ENCODE measurements at places on chromosomes 11 and 22.

DNA sequence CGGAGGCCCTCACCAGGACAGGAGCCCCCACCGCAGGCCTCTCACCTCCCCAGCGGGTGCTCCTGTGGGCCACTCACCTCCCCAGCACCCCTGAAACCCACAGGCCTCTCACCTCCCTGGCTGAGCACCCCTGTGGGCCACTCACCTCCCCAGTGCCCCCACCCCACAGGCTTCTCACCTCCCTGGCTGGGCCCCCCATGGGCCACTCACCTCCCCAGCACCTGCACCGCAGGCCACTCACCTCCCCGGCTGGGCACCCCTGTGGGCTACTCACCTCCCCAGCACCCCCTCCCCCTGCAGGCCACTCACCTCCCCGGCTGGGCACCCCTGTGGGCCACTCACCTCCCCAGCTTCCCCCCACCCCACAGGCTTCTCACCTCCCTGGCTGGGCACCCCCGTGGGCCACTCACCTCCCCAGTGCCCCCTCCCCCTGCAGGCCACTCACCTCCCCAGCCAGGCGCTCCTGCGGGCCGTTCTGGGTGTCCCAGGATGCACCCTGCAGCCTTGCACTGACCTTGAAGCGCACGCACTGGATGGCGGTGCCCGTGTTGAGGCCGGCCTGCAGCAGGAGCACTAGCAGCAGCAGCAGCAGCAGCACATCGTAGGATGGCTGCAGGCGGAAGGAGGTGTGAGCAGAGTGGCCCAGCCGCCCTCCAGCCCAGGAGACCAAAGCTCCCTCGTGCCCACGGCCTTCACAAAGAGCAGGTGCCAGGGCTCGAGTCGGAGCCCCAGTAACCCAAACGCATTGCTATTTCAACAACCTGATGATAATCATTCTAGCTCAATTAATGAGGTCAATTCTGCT lies 5.7 kb upstream of the TTLL8 start:
- DNase-seq, result no peak

GRCh38 chr22:39427751-39428596 lies 28.4 kb downstream of the TAB1 start:
- no peak for DNase-seq

GRCh38 chr11:57679396-57679795 lies 11.5 kb downstream of the ZDHHC5 start:
- DNase-seq, result no peak

DNA sequence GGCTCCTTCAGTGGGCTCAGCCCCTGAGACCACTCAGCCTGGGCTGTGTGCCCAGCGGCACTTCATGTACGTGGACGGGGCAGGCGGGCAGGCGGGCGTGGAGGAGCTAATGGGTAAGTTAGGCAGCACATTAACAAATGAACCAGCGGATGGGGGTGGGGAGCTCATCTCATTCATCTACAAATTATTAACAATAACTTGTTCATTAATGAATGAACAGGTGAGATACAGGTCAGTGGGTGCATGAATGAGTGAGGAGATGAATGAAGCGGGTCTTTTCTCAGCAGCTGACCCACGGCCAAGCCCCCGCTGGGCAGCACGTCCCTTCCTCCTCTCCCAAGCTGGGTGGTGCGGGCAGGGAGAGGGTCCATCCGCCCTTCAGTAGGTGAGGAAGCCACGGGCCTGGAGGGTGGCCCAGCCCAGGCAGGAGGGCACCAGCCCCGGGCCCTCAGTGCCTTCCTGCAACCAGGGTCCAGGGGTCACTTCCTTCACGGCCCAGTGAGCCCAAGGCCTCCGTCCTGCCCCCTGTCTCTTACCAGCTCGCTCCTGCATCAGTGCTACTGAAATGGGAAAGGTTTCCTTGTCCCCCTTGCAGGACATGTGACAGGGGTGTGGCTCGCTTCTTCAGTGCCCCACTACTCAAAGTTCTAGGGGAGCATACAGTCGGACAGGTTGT lies 60.5 kb upstream of the KCNQ1OT1 start:
- DNase-seq, result no peak

DNA sequence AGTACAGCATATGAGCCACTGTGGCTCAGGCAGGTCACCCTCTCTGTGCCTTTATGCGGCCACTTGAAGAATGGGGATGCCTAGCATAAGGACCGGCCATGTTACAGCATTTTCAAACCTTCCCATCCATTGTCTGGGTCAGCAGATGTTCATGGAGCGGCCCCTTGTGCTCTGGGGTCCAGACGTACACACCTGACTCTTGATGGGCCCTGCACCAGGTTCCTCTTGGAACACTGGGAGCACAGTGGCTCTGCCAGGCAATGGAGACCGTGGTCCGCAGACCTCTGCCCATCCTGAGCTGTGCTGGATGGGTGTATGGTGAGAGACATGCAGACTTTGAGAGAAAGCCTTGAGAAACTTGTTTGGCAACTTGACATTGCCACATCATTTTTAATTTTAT lies 9.8 kb downstream of the PRDM11 start:
- DNase-seq, result no peak

- DNase-seq, result no peak
Observed at GRCh38 chr11:80424012-80424695, 983.3 kb upstream of the TENM4 start.

DNA sequence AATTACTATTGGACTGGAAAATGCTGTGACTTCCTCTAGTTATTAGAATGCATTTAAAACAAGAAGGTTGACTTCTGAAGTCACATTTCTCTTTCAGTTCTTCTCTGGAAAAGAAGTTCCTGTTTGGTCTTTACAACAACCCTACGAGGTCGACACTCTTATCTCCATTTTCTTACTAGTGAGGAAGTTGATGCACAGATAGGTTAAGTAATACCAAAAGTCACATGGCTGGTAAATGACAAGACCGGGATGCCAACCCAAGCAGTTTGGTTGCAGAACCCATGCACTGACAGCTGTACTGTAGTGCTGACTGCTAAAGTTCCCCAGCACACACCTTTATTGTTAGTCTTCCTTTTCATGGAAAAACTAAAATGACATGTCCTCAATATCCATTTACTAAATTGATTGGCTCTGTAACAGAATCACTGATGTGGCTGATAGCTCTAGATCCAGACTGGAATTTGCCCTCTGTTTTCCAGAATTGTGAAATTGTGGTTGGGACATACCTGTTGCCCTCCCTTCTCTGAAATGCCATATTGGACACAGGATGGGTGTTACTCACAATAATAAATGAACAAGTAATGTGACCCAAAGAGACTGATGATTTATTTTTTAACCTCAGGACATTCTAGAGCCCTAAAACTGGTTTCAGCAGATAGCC lies 9.4 kb upstream of the TECTA start:
- no peak for DNase-seq

- DNase-seq, result no peak
Observed at GRCh38 chr11:67372993-67373647, at the start of gene CLCF1. Gene CLCF1 (minus strand): TSS chr11:67373598. CDS start chr11:67373539, 59 bp downstream.

DNA sequence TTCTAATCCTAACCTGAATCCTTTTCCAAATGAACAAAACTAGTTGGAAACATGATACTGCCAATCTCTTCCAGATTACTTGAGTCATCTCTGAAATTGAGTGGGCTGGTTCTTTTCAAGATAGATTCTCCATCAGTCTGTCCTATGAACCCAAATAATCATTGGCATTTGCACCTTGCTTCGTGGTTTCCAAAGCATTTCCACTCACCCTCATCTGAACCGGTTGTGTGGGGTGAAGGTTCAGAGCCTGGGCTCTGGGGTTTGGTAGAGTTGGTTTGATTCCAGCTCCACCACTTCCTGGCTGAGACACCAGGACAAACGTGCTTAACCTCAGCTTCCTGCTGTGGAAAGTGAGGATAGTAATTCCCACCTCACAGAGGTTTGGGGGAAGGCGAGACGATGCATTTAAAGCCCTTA lies 206.4 kb upstream of the E2F8 start:
- no peak for DNase-seq

Measured in stimulated activated CD4-positive, alpha-beta T cell treated with anti-CD3 and anti-CD28 coated beads, Interleukin-4, amount 100 ng/mL, for 4 hours (primary cell).